ENCODE measurements at places on chromosomes 2 and 18.

- peak; percentile 94 for DNase-seq
Measured at GRCh38 chr2:61144697-61145268, 17.2 kb upstream of the C2orf74 start.

- no peak for DNase-seq
Measured at GRCh38 chr2:146898083-146898482, 946.7 kb upstream of the ACVR2A start.

- DNase-seq: no peak
Measured at GRCh38 chr2:11777066-11777782, 30.8 kb downstream of the LPIN1 start.

DNA sequence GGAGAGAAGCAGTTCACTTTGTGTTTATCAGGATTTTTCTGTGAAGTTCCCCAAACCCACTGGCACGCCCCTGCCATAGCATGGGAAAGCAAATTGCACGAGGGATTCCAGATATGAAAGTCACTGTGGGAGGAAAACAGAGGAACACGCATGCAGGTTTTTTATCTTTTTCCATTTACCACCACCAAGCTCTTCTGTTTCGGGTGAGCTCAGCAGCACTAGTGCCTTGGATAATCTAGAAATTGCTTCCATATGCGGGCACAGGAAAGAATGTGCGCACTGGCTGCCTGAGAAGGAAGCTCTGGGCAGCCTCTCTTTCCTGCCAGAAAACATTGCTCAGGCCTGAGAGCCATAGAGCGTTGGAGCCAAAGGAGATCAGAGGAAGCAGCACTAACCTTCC is 65.9 kb upstream of the WIPF1 start:
- peak; percentile 68 for DNase-seq

- no peak for DNase-seq
Measured at GRCh38 chr18:48934723-48935432, 15.9 kb downstream of the SMAD7 start.

DNA sequence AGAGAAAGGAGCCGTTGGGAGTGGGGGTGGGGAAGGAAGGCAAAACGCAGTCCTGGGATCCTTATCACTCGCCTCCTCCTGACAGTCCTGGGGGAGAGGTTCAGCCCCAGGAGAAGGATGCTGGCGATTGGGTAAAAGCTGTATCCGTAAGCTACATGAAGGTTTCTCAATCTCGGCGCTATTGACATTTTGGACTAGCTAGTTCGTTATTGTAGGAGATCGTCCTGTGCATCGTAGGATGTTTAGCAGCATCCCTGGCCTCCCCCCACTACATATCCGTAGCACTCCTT is 511 bp upstream of the TP53I3 start:
- no peak for DNase-seq

DNA sequence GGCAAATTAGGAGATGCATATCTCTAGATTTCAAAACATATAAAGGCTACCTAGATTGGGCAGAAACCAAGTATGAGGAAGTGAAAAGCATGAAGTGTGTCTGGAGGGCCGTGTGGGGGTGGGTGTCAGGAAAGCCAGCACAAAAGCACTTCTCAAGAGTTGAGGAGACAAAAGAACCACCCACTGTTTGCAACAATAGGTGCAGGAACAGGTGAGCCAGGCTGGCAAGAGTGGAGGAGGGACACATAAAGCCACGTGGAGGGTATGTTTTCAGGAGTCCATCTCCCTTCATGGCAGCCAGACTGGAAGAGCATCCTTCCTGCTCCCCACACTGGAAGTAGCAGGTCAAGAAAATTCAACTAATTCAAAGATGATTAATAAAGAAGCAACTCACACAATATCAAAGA is 96.4 kb downstream of the CERS6 start:
- no peak for DNase-seq

DNA sequence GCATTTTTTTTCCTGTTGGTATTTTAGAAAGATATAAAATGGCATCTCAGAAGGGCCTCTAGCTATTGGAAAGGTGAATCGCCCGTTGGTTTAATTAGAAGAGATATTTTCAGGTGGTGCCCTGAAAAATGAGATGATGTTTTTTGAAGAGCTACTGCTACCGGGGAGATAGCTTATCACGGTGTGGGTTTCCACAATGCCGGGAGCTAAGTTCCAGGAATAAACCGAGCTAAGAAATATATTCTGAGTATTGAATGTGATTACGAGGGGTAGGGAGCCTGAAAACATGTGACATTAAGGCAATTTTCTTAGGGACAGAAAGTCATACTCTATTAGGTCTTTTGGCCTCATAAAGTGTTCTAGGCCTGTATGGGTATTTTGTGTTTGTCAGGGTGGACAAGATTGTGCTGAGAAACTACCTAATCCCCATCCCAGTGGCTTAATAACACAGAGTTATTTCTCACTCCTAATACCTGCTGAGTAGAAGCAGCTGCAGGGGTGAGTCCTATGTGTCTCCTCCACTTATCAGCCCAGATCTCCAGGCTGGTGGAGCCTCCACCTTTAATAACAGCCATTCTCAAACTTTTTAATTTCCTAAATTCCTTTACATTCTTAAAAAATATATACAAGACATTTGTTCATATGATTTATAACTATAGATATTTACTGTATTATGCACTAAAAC is 150.2 kb downstream of the LRRTM1 start:
- DNase-seq: no peak

- DNase-seq: no peak
Measured at GRCh38 chr2:29061616-29062015, 12.7 kb downstream of the PCARE start.

DNA sequence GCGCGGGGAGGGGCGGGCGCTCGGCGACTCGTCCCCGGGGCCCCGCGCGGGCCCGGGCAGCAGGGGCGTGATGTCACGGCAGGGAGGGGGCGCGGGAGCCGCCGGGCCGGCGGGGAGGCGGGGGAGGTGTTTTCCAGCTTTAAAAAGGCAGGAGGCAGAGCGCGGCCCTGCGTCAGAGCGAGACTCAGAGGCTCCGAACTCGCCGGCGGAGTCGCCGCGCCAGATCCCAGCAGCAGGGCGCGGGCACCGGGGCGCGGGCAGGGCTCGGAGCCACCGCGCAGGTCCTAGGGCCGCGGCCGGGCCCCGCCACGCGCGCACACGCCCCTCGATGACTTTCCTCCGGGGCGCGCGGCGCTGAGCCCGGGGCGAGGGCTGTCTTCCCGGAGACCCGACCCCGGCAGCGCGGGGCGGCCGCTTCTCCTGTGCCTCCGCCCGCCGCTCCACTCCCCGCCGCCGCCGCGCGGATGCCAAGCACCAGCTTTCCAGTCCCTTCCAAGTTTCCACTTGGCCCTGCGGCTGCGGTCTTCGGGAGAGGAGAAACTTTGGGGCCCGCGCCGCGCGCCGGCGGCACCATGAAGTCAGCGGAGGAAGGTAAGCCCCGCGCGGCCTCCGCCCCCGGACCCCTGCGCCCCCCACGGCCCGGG is at the start of gene NFATC1:
Gene NFATC1 (plus strand): TSS at position 170 of the 644 bp plus-strand sequence. CDS start 295 bp downstream, at position 465.
- no peak for DNase-seq

- no peak for DNase-seq
Measured at GRCh38 chr2:108950369-108951135, 38.5 kb downstream of the EDAR start.

DNA sequence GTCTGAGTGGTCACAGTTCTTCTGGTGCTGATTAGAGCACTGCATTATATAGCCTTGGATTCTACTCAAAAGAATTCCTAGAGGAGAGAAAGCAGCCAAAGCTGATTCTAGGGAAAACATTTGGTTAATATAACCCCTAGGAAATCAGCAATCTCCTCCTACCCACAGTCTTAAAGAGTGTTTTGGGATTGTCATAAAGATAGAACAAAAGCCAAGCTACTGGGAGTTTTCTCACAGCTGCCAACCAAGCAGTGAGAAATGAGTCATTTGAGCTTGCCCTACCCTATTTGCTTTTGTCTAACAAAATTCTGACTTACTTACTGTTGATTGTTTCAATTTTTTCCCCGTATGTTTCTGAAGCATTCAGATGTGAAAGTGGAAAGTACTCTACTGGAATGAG is 469.3 kb downstream of the PLCL1 start:
- DNase-seq: no peak

GRCh38 chr18:35888329-35888728 is 84.2 kb upstream of the RMP24 start:
- no peak for DNase-seq

GRCh38 chr18:11115276-11115675 is 34.1 kb downstream of the PIEZO2 start:
- no peak for DNase-seq

- no peak for DNase-seq
Measured at GRCh38 chr2:5951471-5951870, 259.3 kb downstream of the SOX11 start.

- DNase-seq: no peak
Measured at GRCh38 chr18:524466-524865, 24.0 kb upstream of the COLEC12 start.

GRCh38 chr2:100865816-100866460 is 46.0 kb downstream of the NPAS2 start:
- DNase-seq: no peak

DNA sequence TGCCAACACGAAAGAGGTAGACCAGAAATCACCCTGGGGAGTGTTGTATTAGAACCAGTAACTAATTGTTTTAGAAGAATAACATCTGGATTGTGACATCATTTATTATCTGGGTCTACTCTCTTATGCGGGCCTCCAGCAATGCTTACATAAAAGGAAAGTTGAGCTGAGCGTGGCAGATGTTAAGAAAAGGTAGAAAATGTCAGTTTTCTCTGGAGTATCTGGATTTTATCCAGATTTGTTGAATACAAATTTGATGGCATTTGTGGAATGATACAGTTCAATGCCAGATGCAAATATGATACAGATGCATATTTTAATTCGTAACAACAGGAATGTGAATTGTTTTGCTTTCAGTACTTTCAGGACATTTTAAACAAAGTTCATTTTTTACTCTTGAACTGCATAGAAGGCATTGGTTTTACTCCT is 90.3 kb downstream of the PRPF40A start:
- peak; percentile 15 for DNase-seq

- peak; percentile 35 for DNase-seq
Measured at GRCh38 chr18:24276994-24277393, 120.6 kb downstream of the OSBPL1A start.

GRCh38 chr2:44155666-44156446 is 12.8 kb upstream of the PPM1B start:
- no peak for DNase-seq

DNA sequence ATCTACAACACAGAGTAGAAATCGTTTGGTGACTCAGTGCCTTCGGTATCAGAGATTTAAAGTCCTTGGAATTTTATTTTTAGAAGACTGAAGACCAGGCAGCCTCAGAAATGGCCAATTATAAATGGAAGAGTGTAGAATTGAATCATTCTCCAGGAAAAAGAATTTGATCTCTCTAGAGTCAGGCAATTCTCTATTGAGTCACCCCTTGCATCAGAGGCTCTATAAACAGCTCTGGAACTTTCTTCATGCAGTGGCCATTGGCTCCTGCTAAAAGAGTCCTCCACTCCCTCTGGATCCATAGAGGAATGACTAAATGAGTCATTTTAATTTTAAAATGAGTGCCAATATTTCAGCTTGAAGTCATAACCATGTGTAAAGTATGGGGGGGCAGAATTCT is 816.2 kb downstream of the TDRD15 start:
- DNase-seq: no peak

DNA sequence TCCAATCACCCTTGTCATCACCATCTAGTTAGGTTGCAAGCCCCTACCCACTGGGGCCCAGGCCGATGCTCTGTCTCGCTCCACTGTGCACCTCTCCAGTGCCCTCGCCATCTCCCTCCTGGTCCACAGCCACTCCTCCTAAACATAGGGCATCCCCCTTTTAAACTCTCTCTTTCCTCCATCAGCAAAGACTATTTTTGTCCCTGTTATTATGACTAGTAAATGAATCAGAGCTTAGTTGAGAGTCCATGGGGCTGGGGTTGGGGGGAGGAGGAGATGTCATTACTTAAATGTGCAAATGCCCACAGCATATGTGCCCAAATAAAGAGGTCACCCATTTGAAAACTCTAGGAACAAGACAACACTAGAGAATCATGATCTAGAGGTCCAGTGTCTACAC is 167.4 kb downstream of the TRABD2A start:
- DNase-seq: no peak
